COR-L47 (cell line): ENCODE measurements at places on chromosomes 16 and 17.

DNA sequence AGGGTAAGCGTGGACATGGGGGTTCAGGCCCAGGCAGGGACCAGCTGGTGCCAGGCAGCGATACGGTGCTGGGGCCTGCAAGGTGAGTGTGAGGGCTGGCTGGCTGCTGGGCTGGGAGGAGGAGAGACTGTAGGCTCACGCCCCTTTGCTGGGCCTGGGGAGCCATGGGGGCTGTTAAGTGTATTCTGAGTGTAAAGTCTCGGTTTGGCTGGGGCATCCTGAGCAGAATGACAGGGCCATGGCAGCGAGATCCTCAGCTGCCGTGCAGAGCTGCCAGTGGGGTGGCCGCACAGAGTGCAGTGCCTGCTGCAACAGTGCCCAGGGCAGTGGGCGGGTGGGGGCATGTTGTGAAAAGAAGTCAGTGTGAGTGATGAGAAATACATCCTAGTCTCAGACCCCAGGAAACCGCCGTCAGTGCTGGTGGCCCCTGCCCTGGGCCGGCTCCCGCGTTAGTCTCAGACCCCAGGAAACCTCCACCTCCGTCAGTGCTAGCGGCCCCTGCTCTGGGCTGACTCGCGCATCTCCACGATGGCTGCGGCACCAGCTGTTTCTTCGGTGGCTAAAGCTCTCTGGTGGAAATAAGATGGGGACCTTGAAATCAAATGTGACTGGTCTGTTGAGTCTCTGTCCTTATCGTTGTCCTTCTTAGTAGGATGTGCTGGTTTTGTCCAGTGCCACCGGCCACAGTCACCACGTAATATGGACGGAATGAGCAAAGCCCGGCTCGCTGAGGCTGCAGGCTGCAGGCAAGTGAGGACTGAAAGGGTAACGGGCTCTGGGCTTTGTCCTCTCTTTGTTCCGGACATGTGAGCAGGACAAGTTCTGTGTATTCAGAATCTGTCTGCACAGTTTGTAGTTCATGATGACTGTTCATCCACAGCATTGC lies 22.9 kb downstream of the ACSF3 start:
- DNase-seq, result no peak

GRCh38 chr17:2631211-2631610 lies 37.8 kb downstream of the PAFAH1B1 start:
- no peak for DNase-seq

GRCh38 chr16:66275775-66276428 lies 90.6 kb upstream of the CDH5 start:
- DNase-seq, result peak; percentile 39

- DNase-seq, result no peak
Measured at GRCh38 chr17:61259360-61259759, 140.3 kb upstream of the TBX2 start.

- peak; percentile 2 for DNase-seq
Measured at GRCh38 chr16:72099377-72099818, 5.8 kb downstream of the DHX38 start.

DNA sequence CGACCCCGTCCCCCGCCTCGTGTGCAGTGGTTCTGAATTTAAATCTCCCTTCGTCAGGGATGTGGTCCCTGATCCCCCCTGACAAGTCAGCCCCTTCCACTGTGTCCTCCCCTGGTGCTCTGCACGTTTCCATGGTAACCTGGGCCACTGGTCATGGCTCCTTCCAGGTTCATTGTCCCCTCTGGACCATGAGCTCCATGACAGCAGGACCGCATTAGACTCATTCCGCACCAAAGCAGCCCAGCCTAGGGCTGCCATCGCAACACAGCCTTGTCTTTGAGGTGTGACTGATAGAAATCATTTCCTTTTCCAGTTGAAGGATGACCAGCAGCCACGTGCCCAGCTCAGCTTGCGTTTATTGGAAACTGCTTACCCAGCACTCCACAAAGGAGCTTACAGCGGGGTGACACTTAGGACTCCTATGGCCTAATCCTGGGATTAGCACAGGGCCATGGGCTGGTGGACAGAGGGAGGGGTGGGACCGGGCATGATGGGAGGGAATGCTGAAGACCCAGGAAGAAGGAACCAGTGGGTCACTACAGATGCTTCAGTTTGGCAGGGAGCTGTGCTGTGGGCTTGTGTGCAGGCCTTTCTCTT lies 7.6 kb downstream of the RCVRN start:
- no peak for DNase-seq

- DNase-seq, result no peak
Measured at GRCh38 chr17:60529806-60530205, 3.8 kb upstream of the APPBP2 start.

- DNase-seq, result peak; percentile 49
Measured at GRCh38 chr16:3023415-3023668, 400 bp downstream of the HCFC1R1 start.

GRCh38 chr16:76311260-76311659 lies 34.1 kb downstream of the CNTNAP4 start:
- no peak for DNase-seq

GRCh38 chr17:49698005-49698404 lies 9.8 kb downstream of the SLC35B1 start:
- no peak for DNase-seq

GRCh38 chr16:5349670-5350517 lies 252.3 kb upstream of the EEF2KMT start:
- DNase-seq, result no peak

GRCh38 chr16:17159617-17160016 lies 311.1 kb downstream of the XYLT1 start:
- no peak for DNase-seq

GRCh38 chr17:1275205-1275961 lies 4.1 kb upstream of the TRARG1 start:
- DNase-seq, result no peak

DNA sequence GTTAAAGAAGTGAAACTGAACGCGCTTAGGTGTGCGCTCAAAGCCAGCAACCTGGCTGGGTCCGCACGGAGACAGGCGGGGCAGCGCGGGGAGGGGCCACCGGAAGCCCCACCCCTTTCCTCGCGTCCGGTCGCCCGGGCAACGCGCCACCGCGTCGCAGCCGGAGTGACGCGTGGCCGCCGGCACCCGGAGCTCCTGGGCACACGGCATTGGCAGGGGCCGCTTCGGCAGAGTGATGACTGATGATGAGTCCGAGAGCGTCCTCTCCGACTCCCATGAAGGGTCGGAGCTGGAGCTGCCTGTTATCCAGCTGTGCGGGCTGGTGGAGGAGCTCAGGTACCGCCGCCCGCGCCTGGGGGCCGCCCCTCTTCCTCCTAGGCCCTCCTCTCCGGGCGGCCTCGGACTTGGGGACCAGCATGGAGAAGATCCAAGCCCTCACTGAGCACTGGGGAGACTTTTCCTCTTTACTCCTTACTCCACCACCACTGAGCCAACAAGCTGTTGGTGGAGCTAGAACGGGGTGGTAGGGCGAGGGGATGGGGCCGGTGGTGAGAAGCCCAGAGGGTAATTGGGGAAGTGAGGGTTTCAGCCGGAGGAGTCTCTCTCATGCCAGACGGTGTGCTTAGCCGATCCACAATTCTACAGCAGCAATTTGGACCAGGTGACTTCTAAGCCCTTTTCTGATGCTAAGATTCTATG lies 44.9 kb downstream of the PRSS54 start:
- DNase-seq, result peak; percentile 65

DNA sequence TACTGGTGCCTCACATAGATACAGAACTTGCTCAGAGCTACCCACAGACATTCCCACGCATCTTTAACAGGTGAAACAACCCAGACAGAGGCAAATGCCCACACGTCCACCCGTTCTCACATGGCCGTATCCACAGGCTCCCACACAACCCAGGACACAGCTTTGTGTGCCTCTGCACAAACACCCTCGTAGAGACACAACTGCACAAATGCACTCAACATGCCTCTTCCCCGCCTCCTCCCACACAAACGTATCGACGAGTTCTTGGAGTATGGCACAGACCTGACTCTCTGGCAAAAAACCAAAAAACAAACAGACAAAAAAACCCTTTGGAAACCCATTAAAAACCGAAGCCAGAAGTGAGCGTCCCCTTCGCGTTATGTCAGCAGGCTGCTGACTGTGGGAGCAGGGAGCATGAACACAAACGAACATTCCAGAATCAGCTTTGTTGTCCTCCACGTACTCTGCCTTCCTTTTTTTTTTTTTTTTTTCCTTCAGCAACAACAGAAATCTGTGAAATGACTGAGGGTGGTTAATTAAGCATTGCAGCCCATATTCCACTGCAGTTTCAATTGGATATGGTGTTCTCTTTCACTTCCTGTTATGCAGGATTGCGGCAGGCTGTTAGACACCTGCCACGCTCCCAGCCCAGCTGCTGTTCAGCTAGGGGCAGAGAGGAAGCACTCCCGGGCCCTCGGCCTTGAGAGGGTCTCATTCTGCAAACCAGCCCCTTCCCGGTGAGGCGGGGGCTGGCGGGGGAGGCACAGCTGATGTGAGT lies 313.7 kb downstream of the MAF start:
- DNase-seq, result peak; percentile 75

GRCh38 chr16:27169511-27170071 lies 33.7 kb upstream of the KDM8 start:
- DNase-seq, result no peak
